ENCODE measurements at places on chromosomes 13 and 19.

DNA sequence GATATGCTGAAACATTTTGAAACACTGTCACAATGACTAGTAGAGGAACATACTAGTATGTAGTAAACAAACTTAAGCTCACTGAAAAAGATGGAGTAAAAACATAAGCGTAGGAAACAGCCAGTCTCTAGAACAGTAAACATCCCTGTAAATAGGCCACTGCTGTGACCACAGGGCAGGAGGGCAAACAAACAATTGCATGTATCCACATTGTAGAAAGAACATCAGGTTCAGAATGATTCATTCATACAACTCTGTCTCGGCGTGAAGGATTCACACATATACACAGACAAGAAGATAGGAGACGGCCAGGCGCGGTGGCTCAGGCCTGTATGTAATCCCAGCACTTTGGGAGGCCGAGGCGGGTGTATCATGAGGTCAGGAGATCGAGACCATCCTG lies 390.1 kb downstream of the IRS2 start:
- DNase-seq, result no peak

- DNase-seq, result no peak
Measured at GRCh38 chr19:45349430-45349941, 8.9 kb downstream of the KLC3 start.

DNA sequence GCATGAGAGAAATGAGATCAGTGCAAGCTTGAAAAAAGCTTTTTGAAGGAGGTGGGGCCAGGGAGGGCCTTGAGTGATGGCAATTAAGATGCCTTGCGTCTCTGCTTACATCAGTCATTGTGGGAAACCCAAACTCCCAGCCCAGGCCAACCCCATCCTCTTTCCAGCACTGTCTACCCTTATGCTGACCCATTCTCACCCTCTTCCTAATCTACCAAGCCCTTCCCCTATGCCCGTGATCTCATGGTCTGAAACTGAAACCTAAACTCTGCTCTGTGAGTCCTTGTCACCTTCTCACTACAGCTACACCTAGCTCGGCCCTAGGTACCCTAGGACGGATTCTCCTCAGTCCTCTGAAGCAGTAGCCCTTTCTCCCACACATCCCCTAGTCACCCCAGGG lies 36.0 kb upstream of the SERP2 start:
- no peak for DNase-seq

GRCh38 chr13:24654741-24655140 lies 25.5 kb upstream of the ATP12A start:
- no peak for DNase-seq

DNA sequence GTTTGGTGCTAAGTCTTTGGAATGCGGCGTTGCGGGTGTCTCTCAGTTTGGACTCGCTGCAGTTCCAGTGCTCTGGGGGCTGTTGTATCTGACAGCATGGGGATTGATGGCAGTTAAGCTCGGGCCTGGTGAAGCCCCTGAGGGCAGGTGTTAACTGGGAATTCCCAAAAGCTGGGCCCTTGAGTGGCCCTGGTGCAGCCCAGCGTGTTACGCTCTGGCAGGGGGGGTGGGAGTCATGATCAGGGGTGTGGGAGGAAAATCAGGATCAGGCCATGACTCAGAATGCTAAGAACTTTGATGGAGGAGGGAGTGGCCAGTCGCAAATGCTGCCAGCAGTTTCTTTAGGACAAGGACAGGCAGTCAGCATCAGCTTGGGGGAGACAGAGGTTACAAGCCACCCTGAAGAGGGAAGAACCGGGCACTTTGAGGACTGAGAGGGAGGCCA lies 19.6 kb downstream of the AP2A1 start:
- DNase-seq, result no peak

DNA sequence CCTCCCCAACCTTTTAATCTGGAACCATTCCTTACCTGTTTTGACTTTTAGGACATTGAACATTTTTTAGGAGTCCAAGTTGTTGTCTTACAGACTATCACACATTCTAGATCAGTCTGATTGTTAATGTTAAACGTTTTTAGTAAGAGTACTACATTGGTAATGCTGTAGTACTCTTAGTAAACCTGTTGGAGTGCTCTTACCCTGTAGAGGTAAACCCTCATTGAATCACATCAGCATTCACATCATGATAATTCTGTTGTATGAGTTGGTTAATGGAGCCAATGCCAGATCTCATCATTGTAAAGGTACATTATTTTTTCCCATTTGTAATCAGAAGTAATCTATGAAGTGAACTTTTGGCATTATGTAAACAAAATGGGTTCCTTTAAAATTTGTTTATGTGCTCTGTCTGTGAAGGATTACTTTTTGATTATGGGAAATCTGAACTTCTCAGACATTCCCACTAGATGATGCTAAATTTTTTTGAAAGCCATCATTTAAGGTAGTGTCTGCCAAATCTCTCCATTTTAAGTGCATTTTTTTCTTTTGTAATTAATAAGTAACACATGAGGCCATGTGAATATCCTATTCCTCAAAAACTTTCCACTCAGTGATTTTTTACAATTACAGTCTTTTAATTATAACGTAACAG lies 55.2 kb downstream of the VWA8 start:
- no peak for DNase-seq

- no peak for DNase-seq
Measured at GRCh38 chr19:7159105-7159933, 89.8 kb downstream of the ZNF557 start.

DNA sequence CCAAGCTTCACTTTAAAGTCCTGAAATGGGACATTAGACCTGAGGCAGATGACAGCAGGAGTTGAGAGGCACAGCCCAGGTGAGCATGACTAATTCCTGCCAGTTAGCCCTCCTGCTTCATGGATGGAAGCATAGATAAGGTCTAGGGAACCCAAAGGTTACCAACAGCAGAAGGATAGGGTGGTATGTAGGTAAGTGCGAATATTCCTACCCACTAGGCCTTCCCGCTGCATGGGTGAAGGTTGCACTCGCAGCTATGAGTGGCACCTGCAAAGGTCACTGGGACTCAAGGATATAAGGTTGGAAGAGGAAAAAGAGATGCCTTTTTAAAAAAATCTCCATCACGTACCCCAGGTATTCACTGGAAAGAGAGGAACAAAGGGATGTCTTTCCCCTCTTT lies 12.2 kb upstream of the MLLT1 start:
- no peak for DNase-seq

DNA sequence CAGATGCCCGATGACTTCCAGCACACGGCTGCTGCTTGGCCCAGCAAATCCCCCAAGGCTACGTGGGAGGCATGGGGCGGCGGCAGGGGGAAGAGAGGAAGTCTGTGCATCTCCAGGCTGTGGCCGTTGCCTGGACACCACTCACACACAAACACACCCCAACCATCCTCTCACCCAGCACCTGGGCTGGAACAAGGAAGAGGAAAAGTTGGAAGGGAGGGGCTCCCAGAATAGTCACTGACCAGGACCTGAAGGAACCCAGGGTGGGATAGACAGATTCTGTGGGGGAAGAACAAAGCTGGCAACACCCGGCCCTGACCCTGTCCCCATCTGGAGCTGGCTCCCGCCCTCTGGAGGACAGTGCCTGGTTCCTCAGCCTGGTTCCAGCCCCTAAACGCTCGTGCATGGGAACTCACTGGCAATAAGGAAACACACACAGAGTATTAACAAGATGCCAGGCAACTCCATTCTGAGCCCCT lies 11.2 kb downstream of the PPP6R1 start:
- DNase-seq, result no peak

- DNase-seq, result no peak
Measured at GRCh38 chr13:37023871-37024270, 23.3 kb downstream of the EXOSC8 start.

DNA sequence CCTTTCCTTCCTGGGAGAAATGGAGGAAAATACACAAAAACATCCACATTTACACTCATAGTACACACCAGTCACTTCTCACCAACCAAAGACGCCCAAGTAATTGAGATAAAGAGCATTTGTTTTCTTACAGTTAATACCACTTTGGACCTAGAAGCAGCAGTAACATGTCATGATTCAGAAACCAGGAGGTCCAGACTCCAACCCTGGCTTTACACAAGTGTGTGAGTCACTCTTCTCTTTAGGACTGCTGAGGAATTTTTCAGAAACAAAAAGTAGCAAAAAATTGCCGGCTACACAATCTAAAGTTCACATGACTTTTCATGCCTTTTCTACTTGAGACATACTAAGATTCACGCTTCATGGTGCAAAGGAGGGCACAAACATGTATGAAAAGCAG lies 42.1 kb downstream of the TUBGCP3 start:
- no peak for DNase-seq

DNA sequence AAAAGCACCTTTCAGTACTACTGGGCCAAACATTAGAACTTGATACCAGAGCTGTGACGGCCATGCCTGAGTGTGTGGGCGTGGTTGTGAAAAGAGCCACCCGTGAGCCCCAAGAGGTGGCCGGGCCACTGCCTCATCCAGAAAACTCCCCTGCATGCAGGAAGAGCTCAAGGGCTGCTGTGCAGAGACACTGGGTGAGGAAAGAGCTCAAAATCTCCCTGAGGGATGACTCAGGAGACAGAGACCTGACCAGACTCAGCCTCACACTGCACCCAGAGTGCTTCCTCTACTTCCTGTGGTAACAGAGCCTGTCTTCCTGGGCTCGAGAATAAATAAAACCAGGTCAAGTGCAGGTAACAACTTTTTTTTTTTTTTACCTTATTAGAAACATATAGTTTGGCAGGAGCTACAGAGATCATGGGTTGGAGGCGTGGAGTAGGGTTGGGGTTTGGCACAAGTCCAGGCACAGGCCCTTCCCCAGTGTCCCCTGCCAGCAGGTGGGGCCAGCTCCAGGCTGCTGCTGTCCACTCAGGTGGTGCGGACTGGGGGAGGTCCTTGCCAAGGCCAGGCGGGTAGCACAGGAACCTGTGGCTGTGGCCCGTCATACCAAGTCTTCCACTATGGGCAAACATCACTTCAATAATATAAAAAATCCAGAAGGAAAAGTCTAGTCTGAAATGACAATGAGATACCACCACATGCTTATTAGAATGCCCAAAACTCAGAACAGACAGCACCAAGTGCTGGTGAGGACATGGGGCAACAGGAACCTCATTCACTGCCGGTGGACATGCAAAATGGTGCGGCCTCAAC lies 25.5 kb downstream of the ELL start:
- peak; percentile 33 for DNase-seq

DNA sequence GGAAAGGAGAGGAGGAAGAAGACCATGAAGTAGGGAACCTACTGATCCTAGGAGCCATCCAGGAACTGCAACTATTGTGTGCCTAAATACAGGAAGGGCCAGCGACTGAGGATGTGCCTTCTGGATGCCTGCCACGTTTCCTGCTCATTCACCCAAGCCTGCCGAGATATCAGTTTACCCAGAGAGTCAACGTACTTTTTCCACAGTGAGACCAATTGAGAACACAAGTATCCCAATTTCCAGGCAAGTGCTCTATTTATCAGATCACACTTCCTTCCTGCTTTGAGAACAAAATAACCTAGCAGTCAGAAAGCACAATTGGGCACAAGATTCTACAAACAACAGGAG lies 122.4 kb downstream of the AKAP11 start:
- no peak for DNase-seq

DNA sequence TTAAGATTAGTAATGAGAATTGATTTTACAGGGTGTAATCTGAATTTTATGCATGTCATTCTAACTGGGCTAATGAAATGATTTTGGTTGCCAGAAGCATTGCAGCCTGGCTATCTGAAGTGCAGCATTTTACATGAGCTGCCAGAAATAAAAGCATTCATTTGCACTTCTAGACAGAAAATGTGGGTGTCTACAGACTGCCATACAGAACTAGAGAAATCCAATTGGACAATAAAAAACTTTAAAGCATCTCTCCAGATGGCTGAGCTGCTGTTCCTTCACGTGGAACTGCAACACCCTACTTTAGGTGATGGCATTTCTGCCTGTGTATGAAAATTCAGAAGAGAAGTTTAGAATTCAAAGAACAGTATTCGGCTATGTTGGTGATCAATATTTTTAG lies 450.1 kb upstream of the SLITRK1 start:
- no peak for DNase-seq

DNA sequence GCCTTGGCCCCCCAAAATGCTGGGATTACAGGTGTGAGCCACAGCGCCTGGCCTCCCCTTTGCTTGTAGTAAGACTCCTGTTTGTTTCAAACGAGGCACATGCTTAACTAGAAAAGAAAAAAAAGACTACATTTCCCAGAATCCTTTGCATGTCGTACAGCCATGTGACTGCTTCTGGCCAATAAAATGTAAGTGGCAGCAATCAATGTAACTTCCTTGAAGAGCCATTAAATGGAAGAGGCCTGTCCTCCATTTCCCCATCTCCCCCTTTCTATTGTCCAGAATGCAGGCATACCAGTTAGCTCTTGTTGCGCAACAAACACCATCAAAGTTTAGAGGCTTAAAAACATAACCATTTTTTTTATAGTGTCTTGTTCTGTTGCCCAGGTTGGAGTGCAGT lies 10.4 kb upstream of the GPR32 start:
- no peak for DNase-seq

GRCh38 chr13:64709079-64709478 lies 2521.1 kb downstream of the PCDH9 start:
- DNase-seq, result no peak

GRCh38 chr19:51824281-51825005 lies 29.5 kb downstream of the FPR3 start:
- no peak for DNase-seq

DNA sequence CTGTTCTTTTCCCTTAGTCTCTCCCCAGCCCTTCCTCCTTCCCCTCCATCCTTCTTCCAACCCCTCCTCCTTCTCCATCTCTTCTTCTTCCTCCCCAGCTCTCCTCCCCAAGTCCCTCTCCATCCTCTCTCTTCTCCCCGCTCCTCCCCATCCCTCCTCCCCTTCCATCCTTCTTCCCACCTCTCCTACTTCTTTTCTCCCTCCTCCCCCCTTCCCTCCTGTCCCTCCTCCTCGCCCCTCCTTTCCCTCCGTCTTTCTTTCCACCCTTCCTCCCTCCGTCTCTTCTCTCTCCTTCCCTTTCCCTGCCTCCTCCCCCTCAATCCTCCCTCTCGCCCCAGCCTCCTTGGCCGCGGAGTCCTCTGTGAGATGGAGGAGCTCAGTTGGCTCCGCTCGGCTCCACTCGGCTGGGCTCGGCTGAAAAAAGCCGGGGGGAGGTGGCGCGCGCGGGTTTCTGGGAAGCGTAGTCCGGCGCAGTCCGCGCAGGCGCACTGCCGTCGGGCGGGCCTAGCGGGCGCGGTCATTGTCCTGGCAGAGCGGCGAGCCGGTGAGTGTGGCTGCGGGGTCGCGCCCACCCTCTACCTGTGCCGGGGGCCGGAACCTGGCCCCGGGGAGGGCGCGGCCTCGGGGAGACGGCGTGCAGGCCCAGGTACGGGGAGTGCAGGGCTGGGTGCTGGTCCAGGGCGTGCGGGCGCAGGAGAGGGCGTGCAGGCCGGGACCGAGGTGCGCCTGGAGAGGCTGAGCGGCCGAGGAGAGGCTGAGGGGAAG lies at the start of gene ZNF71:
ZNF71 (plus strand) TSS at position 520 of the 765 bp plus-strand sequence. CDS start 6,257 bp downstream, outside the sequence.
- peak; percentile 81 for DNase-seq

DNA sequence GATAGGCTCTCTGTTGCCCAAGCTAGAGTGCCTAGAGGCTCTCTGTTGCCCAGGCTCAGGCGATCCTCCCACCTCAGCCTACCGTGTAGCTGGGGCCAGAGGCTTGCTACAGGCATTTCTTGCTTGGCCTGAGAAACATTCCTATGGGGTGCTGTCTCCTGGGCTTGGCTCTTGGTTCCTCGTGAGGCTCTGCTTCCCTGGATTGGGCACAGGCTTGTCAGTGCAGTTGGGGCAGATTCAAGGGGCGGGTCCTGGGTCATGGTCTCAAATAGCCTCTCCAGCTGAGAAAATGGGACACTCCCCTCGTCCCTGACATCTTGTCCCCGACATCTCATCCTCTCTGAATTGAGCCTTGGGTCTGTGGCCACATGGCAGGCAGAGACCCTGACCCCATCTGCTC lies 4.9 kb downstream of the TSSK6 start:
- no peak for DNase-seq
